ENCODE measurements at places on chromosomes 6 and 20.

DNA sequence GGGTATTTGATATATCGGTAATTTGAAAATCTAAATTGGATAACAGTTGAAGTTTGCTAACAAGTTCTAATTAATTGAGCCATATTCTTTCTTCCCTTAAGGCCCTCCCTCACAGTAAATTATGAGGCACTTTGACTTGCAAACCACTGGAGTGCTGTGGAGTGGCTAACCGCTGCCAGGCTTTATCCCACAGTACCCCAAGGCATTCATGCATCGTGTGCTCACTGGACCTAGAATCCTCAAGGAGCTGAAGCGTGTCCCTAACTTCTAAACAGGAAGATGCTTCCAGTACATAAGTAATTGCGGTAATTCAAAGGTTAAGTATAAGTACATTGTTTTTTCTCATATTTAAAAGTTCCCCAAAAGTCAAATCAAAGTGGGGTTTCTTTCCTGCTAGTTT lies 499.9 kb downstream of the TFAP2A start:
- DNase-seq: no peak

GRCh38 chr6:152695372-152696045 lies 2.2 kb upstream of the MYCT1 start:
- no peak for DNase-seq

- DNase-seq: no peak
These were observed 41.1 kb upstream of the OSTM1 start for GRCh38 chr6:108115598-108116058.

GRCh38 chr6:169158691-169159090 lies 95.0 kb downstream of the THBS2 start:
- DNase-seq: no peak

DNA sequence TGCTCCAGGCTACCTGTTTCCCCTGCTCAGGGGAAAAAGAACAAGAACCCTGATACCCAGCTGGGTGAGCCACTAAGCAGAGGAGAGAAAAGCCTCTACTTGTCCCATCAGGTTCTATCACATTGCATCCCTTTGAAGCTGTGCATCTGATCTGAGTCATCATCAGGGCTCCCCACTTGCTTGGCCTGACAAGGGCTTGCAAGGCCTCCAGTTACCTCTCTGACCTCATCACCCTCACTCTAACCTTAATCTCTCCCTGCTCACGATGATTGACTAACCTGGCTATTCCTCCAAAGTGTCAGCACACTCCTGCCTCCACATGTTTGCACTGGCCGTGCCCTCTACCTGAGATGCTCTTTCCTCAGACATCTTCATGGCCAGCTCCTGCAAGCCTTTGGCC lies 309.5 kb upstream of the CHD6 start:
- no peak for DNase-seq

DNA sequence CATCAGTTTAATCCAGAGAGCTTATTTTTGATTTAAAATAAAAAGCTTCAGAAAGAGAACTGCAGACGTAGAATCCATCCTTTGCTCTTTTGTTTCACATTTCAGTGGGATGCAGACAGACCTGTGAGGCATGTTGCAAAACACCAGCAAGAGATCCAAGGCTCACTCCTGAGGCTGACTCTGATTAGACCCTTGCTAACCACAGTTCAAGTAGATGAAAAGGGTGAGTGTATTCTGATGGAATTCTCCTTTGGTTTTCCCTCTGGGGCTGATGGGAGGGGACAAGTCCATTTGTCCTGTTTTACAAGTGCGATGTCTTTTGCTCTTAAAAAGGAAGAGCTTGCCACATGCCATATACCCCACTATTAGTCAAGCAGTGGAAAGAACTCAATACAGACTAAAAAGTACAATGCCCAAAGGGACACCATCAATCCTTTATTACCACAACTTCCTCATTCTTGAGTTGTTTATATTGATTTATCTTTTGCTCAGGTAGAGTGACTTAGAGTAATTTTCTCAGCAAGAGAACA lies 772.7 kb downstream of the MAFB start:
- no peak for DNase-seq

- DNase-seq: no peak
These were observed 32.9 kb downstream of the PGM3 start for GRCh38 chr6:83160167-83160566.

DNA sequence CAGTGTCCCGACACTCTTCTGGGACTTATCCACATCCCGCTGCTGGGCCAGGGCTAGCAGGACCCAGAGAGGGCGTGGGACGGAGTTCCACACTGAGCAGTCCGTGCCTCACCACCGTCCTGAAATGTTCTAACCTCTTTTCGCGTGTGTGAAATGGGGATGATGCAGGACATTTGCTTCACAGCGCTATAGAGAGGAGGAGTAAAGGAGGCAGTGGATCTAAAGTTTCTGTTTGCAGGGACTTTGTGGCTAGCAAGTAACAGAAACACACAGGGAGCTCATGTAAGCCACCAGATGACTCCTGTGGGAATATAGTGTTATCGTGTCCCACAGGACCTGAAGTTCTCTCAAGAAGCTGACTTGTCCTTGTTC lies 634 bp downstream of the ITPA start:
- no peak for DNase-seq

- DNase-seq: no peak
These were observed 35.3 kb upstream of the CDKN1A start for GRCh38 chr6:36642913-36643817.

- no peak for DNase-seq
These were observed 30.3 kb downstream of the BNIP5 start for GRCh38 chr6:36306375-36306774.

DNA sequence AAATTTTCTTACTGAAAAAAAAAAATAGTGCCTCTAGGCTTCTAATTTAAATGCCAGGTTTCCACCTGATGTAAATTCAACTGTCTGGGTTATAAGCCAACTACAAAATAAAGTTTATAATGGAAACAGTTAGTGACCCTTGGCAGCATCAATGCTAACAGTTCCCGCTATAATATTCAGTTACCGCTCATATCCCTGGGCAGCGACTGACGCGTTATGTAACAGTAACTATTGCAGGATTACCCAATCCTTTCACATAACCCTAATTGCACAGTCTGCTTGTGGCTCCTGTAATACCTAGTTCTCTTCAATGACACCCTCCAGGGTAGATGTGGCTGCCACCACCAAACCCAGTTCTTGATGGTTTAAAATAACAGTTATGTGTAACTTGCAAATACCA lies 208.6 kb downstream of the MOXD1 start:
- DNase-seq: no peak

DNA sequence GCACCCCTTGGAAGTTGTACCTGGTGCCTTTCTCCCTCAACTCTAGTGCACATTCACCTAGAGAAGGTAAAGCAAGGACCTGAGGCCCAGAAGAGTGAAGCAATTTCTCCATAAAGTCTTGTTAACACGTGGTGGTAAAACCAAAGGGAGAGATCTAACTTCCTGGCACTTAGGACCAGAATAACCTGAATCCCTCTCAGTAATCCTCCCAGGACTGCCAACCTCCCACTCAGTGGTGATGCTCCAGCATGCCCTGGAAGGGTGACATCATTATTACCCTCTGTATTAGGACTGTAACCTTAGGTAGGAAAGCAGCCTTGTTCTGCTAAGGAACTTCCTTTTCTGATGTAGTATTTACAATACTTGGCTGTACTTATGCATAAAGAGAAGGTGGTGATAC lies 330.6 kb upstream of the MARCKS start:
- DNase-seq: no peak

DNA sequence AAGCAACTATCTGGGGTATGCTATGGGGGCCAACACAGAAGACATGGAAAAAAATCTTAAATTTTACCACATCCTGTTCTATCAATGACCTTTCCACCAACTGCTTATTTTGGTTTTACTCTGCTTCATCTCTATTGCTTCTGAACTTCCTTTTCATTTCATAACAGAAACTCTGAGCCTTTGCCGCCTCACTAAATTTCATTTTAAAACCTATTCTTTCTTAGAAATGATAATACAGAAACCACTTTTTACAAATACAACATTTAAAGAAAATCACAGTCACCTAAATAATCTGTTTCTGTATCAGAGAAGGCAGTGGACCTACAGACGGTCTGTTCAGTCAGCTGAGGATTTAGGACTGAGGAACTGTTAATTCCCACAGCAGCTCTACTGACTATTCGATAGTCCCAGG lies 117.5 kb downstream of the KCNQ5 start:
- no peak for DNase-seq

- no peak for DNase-seq
These were observed 114.2 kb upstream of the PHACTR1 start for GRCh38 chr6:12602342-12602741.

- no peak for DNase-seq
These were observed 210.4 kb downstream of the KCNQ5 start for GRCh38 chr6:72832271-72832670.

DNA sequence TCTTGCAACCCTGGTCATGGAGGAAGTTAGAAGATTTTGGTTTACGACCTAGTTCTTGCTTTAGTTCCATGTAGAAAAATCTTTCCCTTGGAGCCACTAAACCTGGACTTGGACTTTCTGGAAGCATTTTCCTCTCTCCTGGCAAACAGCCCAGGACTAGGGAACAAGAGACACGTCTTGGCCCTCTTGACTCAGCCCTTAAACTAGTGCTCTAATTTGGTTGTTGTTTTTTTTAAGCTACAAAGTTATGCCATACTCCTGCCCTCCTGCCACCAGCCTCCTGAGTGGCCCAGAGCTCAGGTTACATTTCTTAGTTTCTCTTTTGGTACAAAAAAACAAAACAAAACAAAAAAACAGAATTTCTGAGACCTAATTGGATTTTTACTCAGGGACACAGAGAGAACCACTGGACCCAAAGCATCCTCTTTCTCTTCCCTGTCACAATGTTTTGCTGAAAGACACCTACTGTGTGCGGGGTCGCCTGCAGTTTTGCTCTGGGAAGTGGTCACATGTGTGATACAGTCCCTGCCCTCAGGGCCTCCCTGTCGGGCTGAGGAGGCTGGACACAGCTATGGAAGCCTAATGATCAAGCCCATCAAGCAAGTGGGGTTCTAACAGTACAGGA lies 32.3 kb upstream of the SCUBE3 start:
- no peak for DNase-seq

DNA sequence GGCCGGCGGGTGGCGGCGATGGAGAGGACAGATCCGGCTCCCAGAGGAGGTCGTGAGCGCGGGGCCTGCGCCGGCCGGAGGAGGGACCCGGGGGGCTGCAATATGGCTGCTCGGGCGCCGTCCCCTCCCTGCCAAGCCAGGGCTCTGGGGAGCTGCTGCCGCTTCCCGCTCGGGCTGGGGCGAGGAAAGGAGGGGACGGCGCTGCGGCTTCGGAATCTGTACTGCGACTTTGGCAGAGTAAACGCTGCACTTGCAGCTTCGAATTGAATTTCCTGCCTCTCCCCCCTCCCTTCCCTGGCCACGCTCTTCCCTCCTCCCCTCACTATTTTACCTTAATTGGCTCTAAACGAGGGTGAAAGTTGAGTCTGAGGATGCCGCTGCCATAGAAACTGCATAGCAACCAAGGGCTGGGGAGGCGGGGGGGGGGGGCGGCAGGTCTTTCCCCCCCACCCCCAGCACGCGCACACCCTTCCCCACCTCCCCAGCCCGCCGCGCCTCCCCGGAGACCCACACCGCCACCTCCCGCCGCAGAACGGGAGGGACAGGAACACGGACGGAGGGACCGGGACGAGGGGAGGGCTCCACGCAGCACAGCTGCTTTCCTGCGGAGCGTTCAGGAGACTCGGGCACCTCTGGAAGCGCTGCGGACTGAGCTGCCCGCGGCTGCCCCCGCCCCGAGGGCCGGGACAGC lies 93.9 kb downstream of the RNASET2 start:
- peak; percentile 6 for DNase-seq

- DNase-seq: no peak
These were observed 119.1 kb upstream of the ADGRF1 start for GRCh38 chr6:47161176-47161687.

GRCh38 chr20:19784511-19785172 lies 26.6 kb downstream of the RIN2 start:
- no peak for DNase-seq

- no peak for DNase-seq
These were observed 40.5 kb downstream of the HMGN3 start for GRCh38 chr6:79193971-79194370.

DNA sequence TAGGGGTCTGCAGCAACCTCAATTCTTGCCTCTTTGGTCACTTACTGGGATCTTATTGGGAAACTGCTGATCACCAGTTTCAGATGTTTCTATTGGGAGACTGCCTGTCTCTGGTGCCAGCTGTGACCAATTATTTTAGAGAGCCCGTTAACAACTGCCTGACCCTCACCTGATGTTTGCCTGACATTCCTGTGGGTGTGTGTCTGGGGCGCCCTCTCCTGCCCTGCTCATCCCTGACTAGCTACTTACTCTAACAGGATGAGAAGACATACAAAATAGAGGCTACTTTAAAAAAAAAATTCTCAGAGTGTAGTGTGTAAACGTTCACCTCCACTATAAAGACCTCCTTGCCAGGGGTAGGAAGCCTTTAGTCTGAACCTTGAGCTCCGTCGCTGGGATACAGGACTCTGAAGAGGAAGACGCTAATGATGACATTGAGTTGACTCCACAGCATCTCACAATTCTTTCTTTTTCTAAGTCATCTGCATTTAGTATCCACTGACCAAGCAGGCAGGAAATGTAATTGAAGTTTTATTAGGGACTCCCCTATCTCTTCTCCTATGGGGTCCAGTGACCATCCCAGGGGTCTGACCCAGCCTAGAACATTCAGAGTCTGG lies 54.6 kb upstream of the DDR1 start:
- no peak for DNase-seq

DNA sequence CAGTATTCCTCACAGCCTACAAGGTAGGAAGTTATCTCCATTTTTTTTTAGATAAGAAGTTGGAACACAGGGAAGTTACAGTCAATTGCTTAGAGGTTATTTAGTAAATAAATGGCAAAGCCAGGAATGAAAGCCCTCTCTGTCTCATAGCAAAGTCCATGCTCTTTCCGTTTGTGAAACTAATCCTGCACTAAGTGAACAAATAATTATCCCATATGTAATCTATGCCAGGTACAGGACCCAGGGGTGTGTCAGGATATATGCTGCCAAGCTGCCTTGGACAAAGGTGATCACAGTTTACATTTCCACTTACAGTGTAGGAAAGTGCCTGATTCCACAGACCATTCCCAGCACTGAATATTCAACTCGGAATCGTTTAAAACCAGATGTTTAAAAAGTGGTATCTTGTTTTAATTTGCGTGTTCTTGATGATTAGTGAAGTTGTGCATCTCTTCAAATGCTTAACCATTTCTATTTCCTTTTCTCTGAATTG lies 13.6 kb upstream of the GMDS start:
- DNase-seq: no peak

DNA sequence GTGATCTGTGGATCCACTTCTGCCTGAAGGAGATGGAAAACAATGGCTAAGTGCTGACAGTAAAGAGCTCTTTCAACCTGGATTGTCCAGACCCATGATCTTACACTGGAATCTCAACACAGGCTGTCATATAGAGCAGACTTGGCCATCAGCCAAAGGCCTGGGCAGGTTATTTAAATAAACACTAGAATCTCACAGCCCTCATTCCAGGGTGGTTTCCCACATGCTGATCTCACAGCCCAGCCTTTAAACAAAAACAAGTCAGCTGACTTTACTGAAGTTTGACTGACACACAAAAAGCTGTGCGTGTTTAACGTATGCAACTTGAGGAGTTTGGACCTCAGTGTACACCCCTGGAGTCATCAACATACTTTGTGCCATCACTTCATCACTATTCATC lies 28.4 kb downstream of the SYNDIG1 start:
- DNase-seq: no peak
